ENCODE measurements at places on chromosomes 6 and 20.
A peak's percentile ranks its signal among the peaks of the same experiment; 100 is the strongest.

GRCh38 chr6:168376120-168376519 lies 56.5 kb upstream of the DACT2 start:
- DNase-seq: no peak

DNA sequence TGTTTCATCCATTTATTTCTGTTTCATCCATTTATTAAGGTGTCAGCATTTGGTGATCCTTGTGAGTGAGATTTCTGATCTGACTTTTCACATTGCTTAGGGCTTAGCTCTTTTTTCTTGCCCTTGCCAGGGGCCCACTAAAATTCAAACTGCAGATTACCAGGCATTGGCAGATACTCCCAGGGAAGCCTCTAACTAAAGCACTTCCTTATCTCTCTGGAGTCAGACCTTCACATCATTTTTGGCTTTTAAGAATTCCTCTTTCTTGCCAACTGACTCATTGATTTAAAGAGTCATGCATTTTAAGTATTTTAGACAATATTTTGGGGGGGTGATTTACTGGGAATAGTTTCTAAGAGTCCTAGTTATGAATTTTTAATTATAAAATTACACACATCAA lies 2.6 kb upstream of the WFDC8 start:
- no peak for DNase-seq

DNA sequence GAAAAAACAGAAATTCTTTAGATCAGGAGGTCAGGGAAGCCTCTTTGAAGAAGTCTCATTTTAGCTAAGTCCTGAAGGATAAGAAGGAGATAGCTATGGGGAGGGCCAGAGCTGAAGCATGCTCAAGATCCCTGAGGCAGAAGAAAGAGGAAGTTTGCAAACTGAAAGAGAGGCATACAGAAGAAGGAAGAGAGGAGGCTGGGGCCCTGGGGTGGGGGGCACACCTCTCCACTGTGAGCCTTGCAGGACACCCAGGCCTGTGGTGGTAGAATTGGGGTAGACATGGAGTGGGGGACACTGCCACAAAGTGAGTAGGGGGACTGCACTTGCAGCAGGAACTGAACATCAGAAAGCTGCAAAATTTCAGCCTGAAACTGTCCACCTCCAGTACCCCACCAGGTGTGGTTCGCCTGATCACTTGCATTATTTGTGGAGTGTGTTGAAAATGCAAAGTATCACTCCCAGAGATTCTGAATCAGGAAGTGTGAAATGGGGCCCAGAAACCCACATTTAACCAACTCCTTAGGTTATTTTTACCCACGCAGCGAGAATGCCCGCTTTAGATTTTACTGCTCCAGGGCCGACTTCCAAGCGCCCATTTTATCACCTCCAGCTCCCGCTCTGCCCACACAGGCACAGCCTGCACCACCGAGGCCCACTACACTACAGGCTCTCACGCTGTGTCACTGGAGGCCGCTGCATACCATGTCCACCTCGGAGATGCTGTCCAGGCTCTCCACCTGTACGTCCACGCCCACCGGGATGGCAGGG lies 44.0 kb downstream of the GABRR2 start:
- no peak for DNase-seq

DNA sequence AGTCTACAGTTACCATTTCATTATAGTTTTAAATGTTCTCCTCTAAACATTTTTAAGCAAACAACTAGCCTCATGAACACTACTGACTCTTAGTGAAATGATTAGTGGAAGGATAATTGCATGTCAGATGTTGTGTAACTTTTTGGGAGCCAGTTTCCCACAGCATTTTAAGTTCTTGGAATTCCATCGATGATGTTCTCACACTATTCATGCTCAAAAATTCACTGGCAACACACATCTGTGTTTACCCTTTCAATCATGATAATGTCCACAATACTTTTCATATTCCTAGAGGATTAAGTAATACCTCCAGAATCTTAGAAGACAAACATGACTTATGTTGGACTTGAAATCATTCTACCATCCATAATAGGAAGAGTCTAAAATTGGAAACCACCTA lies 678.1 kb upstream of the ID4 start:
- no peak for DNase-seq

DNA sequence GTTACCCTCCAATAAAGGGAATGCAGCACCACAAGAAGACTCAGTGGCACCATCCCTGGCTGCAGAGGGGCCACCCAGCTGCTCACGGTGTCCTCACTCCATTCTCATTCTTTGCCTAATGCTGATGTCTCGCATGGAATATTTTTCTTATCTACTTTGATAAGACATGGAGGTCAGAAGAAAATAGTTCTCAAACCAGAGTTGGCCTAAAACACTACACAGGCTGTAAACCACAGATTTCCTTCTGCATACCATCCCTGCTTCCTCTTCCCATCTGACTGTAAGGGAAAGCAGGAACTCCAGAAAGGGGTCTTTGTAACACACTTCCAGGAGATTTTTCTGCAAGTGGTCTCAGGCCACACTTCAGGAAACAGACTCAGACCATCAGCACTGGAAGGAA lies 43.1 kb upstream of the CD93 start:
- DNase-seq: no peak

- DNase-seq: no peak
Observed at GRCh38 chr6:32666420-32667300, at the start of gene HLA-DQB1. TSS of gene HLA-DQB1 (minus strand) at chr6:32666657. CDS start at chr6:32666607, 50 bp downstream.

DNA sequence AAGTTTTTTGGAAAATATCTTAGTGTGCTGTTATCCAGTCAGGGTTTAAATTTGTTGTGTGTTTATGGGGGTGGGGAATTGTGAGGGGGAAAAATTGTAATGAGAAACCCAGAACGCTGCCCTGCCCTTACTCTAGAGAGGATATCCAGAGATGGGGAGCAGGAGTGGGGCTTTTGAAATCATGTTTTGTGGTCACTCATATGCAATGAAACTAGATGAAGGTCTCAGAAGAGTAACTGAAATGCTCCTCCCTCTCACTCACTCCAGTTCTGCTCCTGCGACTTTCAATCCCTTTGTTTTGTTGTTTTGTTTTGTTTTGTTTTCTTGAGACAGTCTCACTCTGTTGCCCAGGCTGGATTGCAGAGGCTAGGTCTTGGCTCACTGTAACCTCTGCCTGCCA lies 100.0 kb downstream of the CRYBG1 start:
- DNase-seq: no peak

DNA sequence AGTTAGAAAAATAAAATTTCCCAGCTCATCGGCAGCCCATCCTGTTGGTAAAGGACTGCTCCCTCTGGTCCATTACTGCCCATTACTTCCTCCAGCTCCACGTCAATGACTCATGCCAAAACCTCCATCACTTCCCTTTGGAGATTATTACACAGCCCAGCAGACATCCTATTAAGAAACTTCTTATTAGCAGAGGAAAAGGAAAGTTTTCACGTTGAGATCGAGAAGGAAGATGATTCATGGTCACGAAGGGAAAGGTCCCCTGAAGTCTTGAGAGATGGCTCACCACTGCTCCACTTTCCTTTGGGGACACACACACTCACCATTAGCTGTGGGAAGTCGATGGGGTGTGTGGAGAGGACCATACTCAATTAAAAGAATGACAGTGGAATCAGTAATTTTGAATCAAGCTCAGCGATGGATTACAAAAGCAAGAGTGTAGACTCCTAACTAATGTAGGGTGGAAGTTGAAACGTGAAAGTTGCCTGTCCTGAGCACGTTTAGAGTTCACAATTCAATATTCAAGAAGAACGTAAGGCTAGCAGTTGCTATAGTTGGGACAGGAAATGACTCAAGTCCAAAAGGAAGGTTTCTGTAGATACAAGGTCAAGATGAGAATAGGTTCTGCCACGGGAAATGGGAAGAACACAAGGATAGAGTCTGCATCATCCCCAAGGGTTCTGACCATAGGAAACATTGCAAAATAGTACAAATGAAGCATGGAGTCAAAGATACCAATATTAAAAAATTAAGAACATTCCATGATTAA lies 21.6 kb downstream of the SASH1 start:
- peak; percentile 37 for DNase-seq

- DNase-seq: peak; percentile 84
Observed at GRCh38 chr20:36835453-36836198, 40.3 kb upstream of the TLDC2 start.

- DNase-seq: no peak
Observed at GRCh38 chr6:31214516-31214915, 44.0 kb upstream of the POU5F1 start.

DNA sequence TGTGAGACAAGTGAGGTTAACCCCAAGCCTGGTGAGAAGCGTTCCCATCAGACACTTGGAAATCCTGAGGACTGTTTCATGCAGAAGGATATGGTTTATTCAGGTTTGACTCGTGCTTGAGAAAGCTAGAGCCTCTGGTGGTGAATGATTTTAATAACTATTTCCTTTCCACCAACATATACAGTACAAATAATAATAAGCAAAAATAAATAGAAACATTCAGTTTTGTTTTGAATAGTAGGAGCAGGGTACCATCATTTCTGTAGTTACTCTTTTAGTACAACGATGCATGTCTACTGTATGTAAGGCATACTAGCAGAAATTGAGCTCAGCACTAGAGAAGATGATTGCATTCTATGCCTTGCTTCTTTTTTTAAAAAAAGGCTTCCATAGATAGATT lies 33.5 kb downstream of the PLG start:
- DNase-seq: no peak

DNA sequence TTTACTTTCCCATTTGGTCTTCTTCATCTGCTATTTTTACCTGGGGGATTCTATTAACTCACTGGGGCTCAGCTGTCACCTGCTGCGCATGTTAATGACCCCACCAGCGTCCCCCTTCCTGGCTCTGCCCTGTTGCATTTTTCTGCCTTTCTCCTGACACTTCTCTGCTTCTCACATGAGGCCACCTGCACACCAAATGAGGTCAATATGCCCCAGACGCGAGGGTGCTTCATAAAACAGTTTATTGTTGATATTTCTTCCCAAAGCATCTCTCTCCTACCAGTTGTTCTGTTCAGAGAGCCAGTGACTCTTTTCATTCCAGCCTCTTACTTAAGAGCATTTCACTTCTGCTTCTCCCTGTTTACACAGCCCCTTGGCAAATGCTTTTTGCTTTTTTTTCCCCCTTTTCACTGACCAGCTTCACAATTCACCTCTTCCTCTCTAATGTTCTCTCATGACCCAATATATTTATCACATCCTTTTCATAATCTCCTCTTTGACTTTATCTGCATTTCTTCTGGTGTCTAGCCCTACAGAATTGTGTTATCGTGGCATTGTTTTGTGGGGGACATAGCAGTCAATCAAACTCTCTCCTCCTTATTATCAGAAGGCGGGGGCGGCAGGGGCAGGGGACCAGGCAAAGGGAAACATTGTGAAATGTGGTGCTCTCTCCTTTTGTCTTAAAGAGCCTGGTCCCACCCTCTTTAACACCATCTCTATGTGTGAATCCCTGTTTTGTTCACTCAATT lies 545.8 kb upstream of the CITED2 start:
- DNase-seq: no peak

All from T1000 (cell line).